ENCODE measurements at places on chromosomes 11 and 22.

- no peak for DNase-seq
Measured at GRCh38 chr11:65184146-65184545, 2.4 kb downstream of the CAPN1 start.

- no peak for DNase-seq
Measured at GRCh38 chr11:26227301-26227746, 104.6 kb upstream of the ANO3 start.

- no peak for DNase-seq
Measured at GRCh38 chr22:46476547-46476941, 60.9 kb downstream of the CELSR1 start.

DNA sequence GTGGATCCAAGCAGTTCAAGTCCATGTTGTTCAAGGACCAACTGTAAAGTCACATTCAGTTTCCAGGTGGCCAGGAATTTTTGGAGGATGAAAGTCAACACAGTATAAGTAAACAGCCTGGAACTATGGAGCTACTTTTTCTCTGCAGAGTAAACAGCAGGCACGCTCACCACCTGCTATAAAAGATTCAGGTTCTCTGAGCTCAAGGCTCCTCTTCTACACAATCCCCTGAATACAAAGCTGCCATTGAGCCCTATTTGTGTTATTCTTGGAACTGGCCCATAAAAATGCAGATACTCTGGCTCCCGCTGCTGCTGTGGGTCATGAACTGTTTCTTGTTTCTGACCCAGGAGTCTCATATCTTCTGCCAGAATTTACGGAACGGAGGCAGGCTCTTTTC lies 56.9 kb upstream of the PRR5 start:
- no peak for DNase-seq

DNA sequence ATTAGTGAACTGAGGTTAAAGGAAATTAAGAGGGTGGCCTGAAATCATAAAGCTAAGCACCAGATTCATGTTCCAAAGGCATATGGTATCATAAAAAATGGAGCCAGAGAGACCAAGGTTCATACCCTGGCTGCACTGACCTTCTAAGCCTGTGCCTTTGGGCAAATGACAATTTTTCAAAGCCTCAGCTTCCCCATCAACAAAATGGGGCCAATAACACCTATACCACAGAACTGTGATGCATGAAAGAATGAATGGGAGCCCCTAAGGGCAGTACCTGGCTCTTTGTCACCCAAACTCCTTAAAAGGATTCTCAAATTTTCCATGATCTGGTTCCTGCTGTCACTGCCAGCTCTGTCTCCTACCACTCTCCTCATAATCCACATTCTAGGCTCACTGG lies 72.5 kb downstream of the RAB30 start:
- DNase-seq = no peak

DNA sequence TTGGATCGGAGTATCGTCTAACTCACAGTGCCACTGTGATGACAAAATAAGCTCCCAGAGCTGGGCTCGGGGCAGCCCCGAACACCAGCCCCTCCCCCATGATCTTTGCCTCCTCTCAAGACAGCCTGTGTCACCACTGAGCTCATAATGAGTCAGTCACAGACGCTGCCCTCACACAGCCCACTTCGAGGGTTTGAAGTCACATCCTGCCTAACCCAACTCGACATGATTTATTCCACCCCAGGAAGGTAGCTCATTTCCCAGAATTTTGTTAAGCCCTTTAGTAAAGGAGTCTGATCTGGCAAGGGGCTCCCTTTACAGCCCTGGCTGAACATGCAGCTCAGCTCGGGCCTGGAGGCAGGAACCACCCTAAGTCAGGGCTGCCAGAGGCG lies 22.8 kb downstream of the MYH9 start:
- DNase-seq = peak; percentile 93

DNA sequence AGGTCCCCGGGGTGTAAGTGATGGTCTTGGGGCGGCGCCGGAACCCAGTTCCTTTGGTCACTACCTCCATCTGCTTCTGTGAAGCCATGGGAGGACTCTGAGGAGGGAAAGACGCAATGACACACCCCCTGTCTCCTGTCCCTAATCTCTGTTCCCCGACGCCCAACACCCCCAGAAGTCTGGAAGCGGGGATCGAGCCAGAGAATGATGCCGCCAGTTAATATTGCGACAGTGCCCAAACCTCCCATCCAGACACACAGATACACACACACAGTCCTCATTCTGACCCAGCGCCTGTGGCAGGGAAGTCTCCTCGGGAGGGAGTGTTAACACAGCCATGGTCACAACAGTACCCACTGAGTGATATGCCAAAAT lies 352 bp downstream of the C22orf23 start:
- no peak for DNase-seq
